ENCODE measurements at places on chromosomes 3 and 15. TPM values are rescaled to one million over a fixed set of nuclear protein-coding genes. Genes with fewer than 3 reads are reported as not detected.

Gene AP3B2
- 0.61 TPM for total RNA-seq

Gene SLC28A1
- 0.03 TPM for total RNA-seq

Gene PLCL2
- total RNA-seq: 6.8 TPM

Gene RGMA
- 0.31 TPM for total RNA-seq

Gene PLSCR4
- total RNA-seq: 10.7 TPM

Gene SYNPR
- not detected for total RNA-seq

Gene SNRPN
- total RNA-seq: 97.9 TPM

Gene DNAJA4
- total RNA-seq: 0.05 TPM

Gene ARNT2
- 16.5 TPM for total RNA-seq

Gene STRIT1
- not detected for total RNA-seq

Gene NEK10
- 0.59 TPM for total RNA-seq

Gene KLHL6
- not detected for total RNA-seq

Gene COL7A1
- total RNA-seq: 147 TPM

Gene CCDC54
- not detected for total RNA-seq

Gene GP5
- total RNA-seq: not detected

Gene TMEM158
- 11.2 TPM for total RNA-seq

Gene IMPG2
- total RNA-seq: 0.01 TPM

Gene TUSC2
- total RNA-seq: 23.4 TPM

Gene UTS2B
- not detected for total RNA-seq

Gene GXYLT2
- 1.1 TPM for total RNA-seq

Gene GRK7
- not detected for total RNA-seq

Gene TMEM42
- total RNA-seq: 12.2 TPM

Gene NANOGP8
- not detected for total RNA-seq

Gene TIGIT
- not detected for total RNA-seq

Gene TPRG1
- 0.14 TPM for total RNA-seq

Gene LSAMP
- total RNA-seq: 0.14 TPM

Gene CLDN16
- total RNA-seq: 0.03 TPM

Gene ACVR2B
- 3.1 TPM for total RNA-seq

Gene THSD4
- 27.2 TPM for total RNA-seq

Gene SOX14
- not detected for total RNA-seq

Gene NSUN3
- 6.1 TPM for total RNA-seq

Gene POPDC2
- 0.44 TPM for total RNA-seq

Gene GPR149
- not detected for total RNA-seq

Gene SH2D7
- total RNA-seq: not detected

Gene FAM107A
- 0.17 TPM for total RNA-seq

Gene CIDEC
- total RNA-seq: 88.8 TPM

Gene RNF111
- 18.0 TPM for total RNA-seq

Gene TRPM1
- total RNA-seq: not detected

Gene PIERCE2
- 4.1 TPM for total RNA-seq

Gene CD200R1
- 0.12 TPM for total RNA-seq

Gene LINGO1
- 10.5 TPM for total RNA-seq

Gene GPR62
- not detected for total RNA-seq

Gene RNU5B-1
- not detected for total RNA-seq

Gene C2CD4A
- total RNA-seq: 0.10 TPM

Gene TRIM42
- total RNA-seq: not detected

Gene IL17RE
- total RNA-seq: 1.9 TPM

Gene AADACL2
- not detected for total RNA-seq

Gene FAM81A
- 10.7 TPM for total RNA-seq

Gene MED12L
- 0.45 TPM for total RNA-seq

Gene TMEM44
- total RNA-seq: 11.4 TPM

Gene PRICKLE2
- total RNA-seq: 2.5 TPM

Gene ARMC8
- 38.0 TPM for total RNA-seq

Gene VEPH1
- 0.70 TPM for total RNA-seq

Gene RAB6B
- 2.4 TPM for total RNA-seq

Measured in A549 treated with Hydrocortisone at 1 μM for 4 hours (cell line).